Activated naive CD4-positive, alpha-beta T cell treated with anti-CD3 and anti-CD28 coated beads for 36 hours (primary cell): ENCODE measurements at places on chromosomes 6 and 20.

DNA sequence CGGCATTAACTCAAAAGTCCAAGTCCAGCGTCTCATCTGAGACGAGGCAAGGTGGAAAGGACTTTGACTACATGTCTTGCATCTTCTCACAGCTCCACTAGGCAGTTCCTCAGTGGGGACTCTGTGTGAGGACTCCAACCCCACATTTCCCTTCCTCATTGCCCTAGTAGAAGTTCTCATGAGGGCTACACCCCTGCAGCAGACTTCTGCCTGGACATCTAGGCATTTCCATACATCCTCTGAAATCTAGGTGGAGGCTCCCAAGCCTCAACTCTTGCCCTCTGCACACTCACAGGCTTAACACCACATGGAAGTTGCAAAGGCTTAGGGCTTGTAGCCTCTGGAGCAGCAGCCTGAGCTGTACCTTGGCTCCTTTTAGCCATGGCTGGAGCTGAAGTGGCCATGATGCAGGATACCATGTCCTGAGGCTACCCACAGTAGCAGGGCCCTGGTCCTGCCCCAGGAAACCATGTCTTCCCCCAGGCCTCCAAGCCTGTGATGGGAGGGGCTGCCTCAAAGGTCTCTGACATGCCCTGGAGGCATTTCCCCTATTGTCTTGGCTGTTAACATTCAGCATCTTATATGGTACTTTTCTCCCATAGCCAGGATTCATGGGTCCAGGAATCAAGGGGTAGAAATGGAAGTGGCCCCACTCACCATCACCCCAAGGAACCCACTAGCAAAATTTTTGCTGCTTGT, 194.6 kb upstream of the KCNG1 start:
- DNase-seq: no peak

GRCh38 chr6:139711804-139712585, 337.5 kb upstream of the CITED2 start:
- no peak for DNase-seq

DNA sequence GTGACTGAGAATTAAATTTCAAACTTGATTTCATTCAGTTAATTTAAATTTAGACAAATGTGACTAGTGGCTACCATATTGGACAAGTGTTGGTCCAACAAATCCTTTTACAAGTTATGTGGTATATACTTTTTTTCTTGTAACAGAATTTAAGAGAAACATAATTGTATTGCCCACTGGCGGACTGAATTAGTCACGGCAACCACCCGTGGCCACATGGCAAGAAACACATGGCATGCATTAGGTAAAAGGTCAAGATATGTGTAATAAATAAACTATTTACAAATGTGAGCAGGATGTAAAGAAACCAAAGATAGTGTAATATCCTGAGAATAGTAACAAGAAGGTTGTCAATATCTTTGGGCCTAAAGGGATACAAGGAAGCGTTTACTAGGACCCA, 91.2 kb downstream of the LCA5 start:
- DNase-seq: no peak

DNA sequence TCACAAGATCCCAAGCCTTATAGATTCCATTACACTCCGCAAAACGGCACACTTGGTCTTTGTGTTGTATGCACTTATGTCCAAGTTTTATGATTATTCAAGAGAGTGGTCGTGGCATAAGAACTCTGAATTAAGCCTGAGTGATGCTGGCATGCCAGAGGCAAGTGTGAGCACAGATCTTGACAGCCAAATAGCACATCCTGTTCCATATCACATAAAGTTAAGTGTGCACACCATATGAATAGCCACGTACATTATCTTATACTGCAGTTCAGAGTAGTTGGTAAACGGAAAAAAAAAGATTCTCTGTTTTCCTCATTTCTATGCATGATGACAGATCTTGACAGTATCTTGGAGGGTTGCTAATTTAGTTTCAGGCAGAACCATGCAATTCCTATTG, 727.3 kb upstream of the FLRT3 start:
- DNase-seq: no peak

DNA sequence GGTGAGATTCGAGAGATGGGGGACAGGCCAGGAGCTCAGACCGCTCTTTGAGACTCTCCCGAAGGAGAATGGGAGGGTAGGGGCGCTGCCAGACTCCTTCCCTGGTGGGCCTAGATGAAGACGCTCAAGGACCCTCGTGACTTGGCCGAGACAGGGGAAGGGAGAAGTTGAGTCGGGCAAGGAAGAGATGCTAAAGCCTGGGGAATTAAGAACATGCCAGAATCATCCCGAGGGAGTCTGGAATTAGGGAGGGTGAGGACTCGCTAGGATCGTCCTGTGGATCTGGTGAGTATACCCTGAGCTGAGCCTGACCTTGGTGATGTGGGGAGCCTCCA, 529 bp downstream of the UBE2C start:
- no peak for DNase-seq

DNA sequence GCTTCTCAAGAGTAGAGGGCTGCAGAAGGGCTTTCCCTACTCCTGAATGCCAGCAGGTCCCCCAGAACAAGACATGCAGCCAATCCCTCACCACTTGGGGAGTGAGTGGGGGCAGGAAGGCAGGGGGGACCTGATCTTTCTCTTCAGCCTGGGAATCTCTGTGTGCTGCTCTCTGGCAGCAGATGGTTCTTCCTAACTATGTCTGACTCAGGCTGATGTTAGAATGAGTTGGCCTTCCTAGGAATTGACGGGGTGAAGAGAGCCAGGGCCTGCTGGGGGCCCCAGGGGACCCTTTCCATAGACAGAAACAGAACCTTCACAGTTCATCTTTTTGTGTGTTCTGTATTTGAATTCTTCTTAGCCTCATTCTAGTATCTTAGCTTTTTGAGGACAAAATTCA, 29.0 kb upstream of the TCP11 start:
- no peak for DNase-seq
